ENCODE measurements at places on chromosomes 6 and 20.

- DNase-seq = no peak
These were observed 161.4 kb downstream of the FOXC1 start for GRCh38 chr6:1770968-1771723.

DNA sequence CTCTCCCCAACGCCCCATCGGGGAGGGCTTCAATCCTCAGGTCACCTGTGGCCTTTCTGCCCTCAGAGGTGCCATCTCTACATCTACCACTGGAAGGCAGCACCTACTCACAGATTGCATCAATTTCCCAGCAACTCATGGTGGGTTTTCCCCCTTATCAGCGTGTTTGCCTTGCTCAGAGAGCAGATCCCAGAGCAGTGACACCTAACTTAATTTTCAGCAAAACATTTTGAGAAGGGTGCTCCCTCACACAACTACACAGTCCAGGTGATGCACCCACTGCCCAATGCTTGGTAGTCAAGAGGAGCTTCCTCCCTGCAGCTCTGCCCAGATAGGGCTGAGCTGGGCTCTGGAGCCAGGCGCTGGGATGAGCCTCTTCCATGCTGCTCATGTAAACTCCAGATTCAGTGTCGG is 48.2 kb downstream of the PLG start:
- no peak for DNase-seq

DNA sequence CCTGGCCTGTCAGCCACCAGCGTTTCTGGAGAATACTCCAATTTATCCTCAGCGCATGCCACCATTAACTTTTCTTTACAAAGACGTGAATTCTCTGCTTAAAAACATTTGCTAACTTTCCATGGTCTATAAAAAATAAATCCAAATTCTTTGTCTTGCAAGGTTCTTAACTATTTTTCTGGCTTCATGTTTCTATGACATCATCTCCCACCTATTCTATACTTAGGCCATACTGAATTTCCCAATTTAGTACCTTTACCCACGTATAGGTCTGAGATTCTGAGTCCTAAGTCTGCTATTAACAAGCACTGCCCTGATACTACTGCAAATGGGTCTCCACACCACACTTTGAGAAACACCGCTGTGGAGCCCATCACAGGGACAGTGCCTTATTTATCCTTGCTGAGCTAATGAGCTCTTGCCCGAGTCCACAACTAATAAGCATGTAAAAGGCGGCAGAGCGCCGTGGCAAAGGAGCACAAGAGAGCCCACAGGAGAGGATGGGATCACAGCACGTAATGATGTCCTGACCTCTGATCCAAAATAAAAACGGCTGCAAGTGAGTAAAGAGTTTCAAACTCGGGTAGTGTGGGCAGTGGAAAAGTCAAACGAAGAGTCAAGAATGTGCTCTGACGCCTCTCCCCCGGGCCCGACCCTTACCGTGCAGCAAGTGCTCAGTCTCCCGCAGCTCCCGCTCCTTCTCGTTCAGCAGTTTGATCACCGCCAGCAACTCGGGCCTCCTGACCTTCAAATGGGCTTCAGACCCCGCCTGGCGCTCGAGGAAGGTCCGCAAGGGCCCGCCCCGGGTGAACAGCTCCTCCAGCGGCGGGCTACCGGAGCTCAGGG is 519 bp downstream of the MTRF1L start:
- DNase-seq = no peak

DNA sequence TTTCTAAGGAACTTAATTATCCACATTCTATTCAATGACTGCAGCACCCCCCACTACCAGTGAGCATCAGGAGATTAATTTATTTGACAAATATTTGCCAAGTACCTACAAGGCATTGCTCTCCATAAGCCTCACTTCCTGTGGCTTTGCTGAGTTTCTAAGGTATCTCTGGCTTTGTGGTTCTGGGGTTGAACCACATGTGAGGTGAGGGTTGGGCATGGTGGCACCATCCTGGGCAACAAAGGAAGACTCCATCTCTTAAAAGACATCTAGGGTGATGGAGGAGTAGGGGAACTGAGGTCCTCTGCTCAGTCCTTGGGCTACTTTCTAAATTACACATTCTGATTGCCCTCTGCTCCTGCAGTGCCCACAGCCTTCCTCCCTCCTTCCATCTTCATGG is 25.5 kb upstream of the WFDC2 start:
- DNase-seq = no peak

DNA sequence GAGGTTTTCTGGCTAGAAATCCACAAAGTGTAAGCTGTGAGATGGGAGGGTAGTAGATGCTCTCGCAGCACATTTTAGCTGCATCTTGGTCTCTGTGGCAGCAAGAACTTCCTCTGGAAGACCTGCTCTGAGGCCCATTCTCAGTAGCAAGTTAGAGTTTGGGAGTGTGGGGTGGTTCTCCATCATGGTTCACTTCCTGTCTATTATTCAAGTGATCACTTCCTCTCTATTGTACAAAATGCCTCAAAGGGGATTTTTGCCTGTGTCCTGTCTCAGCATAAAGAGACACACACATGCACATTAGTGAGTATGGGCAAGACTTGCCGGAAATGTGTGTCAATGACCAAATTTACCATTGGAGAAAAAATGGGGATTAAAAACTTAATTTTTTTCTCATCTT is 42.5 kb downstream of the LYRM2 start:
- no peak for DNase-seq

GRCh38 chr6:166786704-166787293 is 159.7 kb upstream of the RPS6KA2 start:
- DNase-seq = no peak

- no peak for DNase-seq
These were observed 356.6 kb upstream of the JAG1 start for GRCh38 chr20:11030351-11030750.
